MCF 10A (cell line): ENCODE measurements at places on chromosomes 3 and 15. TPM values are rescaled to one million over a fixed set of nuclear protein-coding genes. Genes with fewer than 3 reads are reported as not detected.

The ROPN1B gene
- total RNA-seq = not detected in 2 replicates

The ST3GAL6 gene
- total RNA-seq = 1.2 and 1.5 TPM in 2 replicates

The PLA1A gene
- total RNA-seq = not detected in 2 replicates

The EFCC1 gene
- total RNA-seq = not detected in 2 replicates

The ZNF80 gene
- not detected in 2 replicates for total RNA-seq

The NPAP1 gene
- total RNA-seq = not detected in 2 replicates

The GMPPB gene
- total RNA-seq = 84.3 and 88.1 TPM in 2 replicates

The GABRA5 gene
- not detected in 2 replicates for total RNA-seq

The GPR160 gene
- total RNA-seq = 1.8 and 2.6 TPM in 2 replicates

The GOLGA8R gene
- 3.0 and 5.3 TPM in 2 replicates for total RNA-seq

The HIGD2B gene
- total RNA-seq = not detected in 2 replicates
